ENCODE measurements at places on chromosomes 11 and 22. TPM values are rescaled to one million over a fixed set of nuclear protein-coding genes. Genes with fewer than 3 reads are reported as not detected.

The WBP2NL gene
- total RNA-seq: 12.2 TPM

The CELSR1 gene
- total RNA-seq: 55.4 TPM

The MMP27 gene
- total RNA-seq: not detected

The CRYBB3 gene
- total RNA-seq: 2.1 TPM

The HEPN1 gene
- not detected for total RNA-seq

The SHISA8 gene
- 2.3 TPM for total RNA-seq

The HORMAD2 gene
- not detected for total RNA-seq

The OR4D5 gene
- not detected for total RNA-seq

The C11orf65 gene
- 1.9 TPM for total RNA-seq

The NAALAD2 gene
- total RNA-seq: not detected

The CD3G gene
- not detected for total RNA-seq

The PATE2 gene
- 1.3 TPM for total RNA-seq

The KCTD14 gene
- total RNA-seq: 12.0 TPM

The MISFA gene
- 7.9 TPM for total RNA-seq

The SHANK3 gene
- 5.8 TPM for total RNA-seq

The OR52N4 gene
- not detected for total RNA-seq

The DEFB131B gene
- not detected for total RNA-seq

Data from PC-9 (cell line).